Fibroblast of mammary gland (primary cell): ENCODE measurements at places on chromosomes 5 and 9.

DNA sequence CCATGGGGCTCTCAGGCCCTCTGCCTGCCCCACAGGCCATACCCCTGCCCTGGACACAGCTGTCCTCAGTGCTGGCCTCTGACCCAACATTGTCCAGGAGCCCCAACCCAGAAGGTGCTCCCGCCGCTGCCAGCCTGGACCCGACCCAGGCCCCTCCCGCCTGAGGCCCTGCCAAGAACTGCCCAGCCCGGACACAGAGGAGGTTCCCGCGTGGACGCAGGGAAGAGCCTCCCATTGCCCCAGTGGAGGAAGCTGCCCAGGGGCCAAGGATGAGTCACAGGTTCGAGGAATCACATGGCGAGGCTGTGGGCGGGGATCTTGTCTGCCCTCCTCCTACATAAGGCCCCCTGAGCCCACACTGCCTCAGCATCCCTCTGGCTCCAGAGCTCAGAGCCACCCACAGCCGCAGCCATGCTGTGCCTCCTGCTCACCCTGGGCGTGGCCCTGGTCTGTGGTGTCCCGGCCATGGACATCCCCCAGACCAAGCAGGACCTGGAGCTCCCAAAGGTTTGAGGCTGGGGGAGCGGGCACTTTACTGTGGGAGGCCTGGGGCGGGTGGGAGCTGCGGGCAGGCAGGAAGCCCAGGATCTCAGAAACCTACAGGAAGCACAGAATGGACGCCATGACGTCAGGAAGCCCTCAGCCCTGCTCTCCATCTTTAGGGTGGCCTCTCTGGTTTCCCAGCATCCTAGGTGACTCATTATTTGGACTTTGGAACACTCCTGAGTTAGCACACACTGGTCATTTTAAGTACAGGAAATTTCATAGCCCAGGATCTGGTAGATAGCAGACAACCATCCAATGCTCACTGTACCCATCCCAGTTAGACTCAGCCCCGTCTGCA, at the start of gene PAEP:
TSS of gene PAEP (plus strand) at position 366 of the 844 bp plus-strand sequence.
- peak; percentile 15 for DNase-seq

GRCh38 chr5:78760366-78760765, 111.8 kb upstream of the LHFPL2 start:
- DNase-seq: no peak

DNA sequence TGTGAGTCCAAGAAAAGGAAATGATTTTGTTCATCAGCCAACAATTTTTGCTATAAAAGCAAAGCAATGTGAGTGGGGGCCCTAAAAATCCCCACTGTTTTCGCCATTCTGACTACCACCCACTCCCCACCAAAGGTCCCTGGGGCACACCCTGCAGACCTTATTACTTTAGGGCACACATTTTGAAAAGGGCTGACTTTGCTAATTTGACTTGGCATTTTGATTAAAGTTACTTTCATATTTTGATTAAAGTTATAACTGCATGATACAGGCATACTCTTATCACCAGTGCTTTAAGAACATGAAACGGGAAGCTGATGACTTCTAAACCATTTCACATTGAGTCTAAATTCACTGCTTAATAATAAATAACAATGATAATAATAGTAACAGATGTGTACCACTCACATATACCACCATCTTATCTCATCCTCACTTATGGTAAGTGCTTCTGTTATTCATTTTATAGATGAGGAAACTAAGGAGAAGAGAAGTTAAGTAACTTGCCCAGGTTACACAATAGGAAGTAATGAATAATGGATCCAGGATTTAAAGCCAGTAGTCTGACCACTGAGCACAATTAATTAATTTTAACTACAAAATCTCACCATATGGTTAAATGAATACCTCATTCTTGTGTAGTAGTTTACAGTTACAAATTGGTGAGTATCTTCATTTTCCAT, 25.4 kb upstream of the NR3C1 start:
- DNase-seq: peak; percentile 33

DNA sequence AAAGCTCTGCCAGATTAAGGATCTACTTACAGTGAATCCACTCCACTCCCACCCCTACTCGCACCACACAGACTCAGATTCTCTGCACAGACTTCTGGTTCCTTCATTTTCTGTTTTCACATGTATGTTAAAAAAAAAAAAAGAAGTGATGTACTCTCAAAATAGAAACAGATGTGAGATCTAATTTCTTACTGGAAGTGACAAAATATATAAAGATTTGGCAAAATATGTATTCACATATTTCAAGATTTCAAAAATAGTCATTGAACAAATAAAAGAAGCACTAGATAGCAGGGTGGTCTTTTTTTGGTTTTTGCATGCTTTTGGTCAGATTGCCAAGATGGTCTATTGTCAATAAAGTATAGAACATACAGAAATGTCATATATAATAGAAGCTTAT, 379.2 kb downstream of the TMEM167A start:
- no peak for DNase-seq

- no peak for DNase-seq
These were observed 165.9 kb downstream of the PAPPA start for GRCh38 chr9:116319480-116319879.

DNA sequence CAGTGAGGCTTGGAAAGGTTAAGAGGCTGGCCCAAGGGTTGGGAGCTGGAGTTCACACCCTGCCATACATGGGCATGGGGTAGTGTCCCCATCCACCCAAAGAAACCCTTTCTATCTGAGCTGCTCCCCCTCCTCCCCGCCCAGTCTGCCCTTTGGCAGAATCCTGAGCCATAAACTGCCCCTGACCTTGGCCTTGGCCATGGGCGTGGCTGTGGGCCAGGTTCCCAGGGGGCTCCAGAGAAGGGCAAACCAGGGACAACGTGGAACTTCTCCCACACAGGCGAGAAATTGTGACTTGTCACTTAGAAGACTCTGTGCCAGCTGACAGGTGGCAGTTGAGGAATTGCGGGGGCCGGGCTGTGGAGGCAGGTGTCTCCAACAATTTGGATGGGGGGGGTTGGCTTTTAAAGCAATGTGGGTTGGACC, 4.8 kb downstream of the FAM78A start:
- DNase-seq: no peak

DNA sequence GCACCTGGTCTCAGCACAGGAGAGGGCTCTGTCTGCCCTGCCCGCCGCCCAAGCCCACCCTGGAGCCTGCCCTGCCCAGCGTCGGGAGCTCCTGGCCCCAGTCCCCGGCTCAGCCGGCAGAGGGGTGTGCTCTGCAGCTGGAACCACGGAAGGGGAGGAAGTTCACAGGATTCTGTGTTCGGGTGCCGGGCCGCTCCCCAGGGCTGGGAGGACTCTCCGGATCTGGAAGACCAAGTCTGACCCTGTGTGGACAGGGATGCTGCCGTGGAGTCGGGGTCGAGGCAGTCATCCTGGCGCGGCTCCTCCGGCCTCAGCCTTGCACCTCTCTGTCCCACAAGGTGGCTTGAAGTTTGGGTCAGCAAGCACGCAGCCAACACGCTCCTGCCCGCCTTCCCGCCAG, 78.6 kb downstream of the KCNT1 start:
- DNase-seq: no peak

DNA sequence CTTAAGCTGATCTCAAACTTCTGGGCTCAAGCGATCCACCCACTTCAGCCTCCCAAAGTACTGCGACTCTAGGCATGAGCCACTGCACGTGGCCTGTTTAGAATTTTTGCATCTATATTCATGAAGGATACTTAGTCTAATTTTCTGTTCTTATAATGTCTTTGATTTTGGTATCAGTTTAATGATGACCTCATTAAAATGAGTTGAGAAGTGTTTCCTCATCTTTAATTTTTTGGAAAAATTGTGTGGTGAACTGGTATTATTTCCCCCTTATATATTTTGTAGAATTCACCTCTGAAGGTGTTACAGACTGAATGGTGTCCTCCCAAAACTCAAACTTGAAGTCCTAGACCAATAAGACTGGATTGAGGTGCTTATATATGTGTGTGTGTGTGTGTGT, 46.5 kb downstream of the ANKRD31 start:
- DNase-seq: no peak

- DNase-seq: peak; percentile 49
These were observed 9.3 kb upstream of the MYOT start for GRCh38 chr5:137858223-137858916.

GRCh38 chr5:158511454-158511853, 588.3 kb downstream of the EBF1 start:
- no peak for DNase-seq

- peak; percentile 98 for DNase-seq
These were observed 34.4 kb downstream of the MAP1B start for GRCh38 chr5:72141440-72142355.

DNA sequence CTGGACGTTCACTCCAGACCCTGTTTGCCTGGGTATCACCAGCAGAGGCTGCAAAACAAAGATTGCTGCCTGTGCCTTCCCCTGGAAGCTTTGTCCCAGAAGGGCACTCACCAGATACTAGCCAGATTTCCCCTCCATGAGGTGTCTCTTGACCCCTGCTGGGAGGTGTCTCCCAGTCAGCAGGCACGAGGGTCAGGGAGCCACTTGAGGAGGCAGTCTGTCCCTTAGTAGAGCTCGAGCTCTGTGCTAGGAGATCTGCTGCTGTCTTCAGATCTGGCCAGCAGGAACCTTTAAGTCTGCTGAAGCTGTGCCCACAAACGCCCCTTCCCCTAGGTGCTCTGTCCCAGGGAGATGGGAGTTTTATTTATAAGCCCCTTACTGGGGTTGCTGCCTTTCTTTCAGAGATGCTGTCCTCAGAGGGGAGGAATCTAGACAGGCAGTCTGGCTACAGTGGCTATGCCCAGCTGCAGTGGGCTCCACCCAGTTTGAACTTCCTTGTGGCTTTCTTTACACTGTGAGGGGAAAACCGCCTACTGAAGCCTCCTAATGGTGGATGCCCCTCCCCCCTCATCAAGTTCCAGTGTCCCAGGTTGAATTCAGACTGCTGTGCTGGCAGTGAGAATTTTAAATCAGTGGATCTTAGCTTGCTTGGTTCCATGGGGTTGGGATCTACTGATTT, 253.9 kb downstream of the SPATA31D1 start:
- DNase-seq: no peak

GRCh38 chr9:90834828-90835595, 33.4 kb downstream of the SYK start:
- DNase-seq: no peak

DNA sequence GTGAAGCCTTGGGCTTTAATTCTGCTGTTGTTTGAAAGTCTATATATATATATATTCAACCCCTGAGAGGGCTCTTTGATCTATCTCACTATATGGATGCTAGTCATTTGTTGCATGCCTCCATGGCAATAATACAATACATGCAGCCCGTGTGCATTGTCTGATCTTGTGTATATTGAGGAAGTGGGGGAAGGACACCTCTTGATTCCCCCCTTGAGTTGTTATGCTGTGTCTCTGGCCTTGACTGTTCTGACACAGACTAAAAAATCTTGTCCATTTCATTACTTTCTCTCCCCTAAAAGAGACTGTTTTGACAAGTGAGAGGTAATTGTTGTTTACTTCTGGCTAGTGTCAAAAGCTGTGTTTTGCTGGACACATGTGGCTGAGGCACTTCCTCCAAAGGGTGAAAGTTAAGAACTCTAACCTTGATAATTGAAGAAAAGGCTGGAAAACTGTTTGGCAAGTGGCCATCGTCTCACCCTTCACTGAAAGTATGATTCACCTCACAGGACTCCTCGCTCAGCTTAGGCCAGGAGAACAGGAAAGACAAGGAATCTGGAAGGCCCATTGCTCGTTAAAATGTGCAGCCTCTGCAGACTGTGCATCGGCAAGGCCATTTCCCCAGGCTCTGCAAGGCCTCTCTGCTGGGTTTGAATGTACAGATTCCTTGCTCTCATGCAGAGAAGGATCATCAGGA, 304.0 kb downstream of the PRELID2 start:
- peak; percentile 72 for DNase-seq

GRCh38 chr5:147384346-147385193, 125.3 kb downstream of the DPYSL3 start:
- DNase-seq: no peak

GRCh38 chr5:167889276-167889675, 402.2 kb upstream of the WWC1 start:
- no peak for DNase-seq

GRCh38 chr5:95883185-95884016, 60.9 kb upstream of the GLRX start:
- no peak for DNase-seq

GRCh38 chr9:134937566-134938345, 20.0 kb upstream of the FCN1 start:
- DNase-seq: no peak

- no peak for DNase-seq
These were observed 63.4 kb upstream of the PALM2AKAP2 start for GRCh38 chr9:109716631-109717030.

DNA sequence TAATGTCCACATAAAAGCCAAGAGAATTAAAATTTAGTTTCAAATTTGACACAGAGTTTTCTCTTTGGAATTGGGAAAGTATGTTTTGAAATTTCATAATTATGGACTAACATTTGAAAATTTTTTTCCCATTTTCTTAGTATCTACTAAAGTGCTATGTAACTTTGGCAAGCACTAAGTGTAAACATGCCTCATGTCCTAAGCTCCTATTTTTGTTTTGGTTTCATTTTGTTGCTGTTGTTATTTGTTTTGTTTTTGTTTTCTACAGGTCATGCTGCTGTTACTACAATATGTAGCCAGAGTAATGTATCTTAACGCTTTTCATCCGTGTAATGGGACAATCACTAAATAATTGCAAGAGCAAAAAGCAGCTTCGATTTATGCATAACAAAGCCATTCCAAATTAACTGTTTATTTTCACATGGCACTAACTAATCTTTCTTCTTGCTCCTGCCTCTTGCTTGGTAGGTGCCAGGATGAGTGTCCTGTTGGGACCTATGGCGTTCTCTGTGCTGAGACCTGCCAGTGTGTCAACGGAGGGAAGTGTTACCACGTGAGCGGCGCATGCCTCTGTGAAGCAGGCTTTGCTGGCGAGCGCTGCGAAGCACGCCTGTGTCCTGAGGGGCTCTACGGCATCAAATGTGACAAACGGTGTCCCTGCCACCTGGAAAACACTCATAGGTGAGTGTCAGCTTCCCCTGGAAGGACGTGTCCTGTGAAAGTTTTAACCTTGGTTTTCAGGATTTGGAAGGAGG, 107.3 kb upstream of the PRRC1 start:
- DNase-seq: no peak

GRCh38 chr9:97848480-97849237, 4.4 kb upstream of the FOXE1 start:
- no peak for DNase-seq

DNA sequence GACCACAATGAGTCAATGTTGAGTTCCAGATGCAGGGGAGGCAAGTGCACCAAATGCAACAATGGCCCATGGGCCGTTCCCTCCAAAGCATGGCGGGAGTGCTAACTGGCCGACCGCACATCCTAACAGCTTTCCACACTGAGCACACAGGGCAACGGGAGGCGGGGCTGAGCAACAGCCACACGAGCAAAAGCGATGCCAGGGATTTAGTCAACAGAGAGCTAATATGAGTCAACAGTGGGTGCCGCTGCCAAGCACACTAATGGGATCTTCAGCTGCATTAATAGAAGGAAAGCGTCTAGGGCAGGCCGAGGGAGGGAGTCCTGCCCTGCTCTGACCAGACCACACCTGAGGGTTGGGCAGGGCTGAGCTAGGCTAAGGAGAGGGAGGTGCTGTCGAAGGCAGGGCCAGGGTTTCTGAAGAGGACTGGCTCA, 4.6 kb downstream of the EPB41L4B start:
- DNase-seq: peak; percentile 75

GRCh38 chr5:17241635-17242034, 24.2 kb downstream of the BASP1 start:
- DNase-seq: no peak
